NCI-H1105 treated with DMSO at 0.1 percent for 48 hours (cell line): ENCODE measurements at places on chromosomes 16 and 17.

GRCh38 chr16:88349153-88349902, 33.4 kb upstream of the ZNF469 start:
- DNase-seq, result no peak

DNA sequence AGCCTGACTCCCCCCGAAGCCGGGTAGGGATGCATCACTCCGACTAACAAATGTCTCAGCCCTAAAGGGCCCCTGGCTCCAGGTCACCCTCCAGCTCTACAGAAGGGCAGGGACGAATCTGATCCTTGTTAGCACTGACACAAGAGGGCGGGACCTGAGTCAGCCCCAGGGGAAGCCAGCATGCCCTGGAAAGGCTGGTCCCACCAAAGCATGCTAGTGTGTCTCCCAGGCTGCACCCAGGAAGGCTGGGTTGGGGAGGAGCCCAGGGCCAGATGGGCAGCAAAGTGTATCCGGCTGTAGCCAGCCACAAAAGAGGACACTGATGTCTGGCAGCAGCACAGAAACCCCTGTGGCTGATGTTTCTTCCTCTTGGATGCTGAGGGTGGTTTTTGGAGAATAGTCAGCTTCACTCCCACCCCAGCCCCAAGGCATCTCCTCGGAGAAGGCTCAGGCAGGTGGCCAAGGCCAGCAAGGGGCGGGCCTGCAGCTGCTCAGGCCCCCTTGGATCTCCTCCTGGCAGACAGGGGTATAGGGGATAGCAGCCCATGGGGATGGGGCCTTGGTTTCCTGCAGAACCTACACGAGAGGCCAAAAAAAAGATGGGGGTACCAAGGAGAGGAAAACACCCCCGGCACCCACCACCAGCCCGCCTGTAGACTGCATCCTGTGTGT, 11.0 kb downstream of the NATD1 start:
- no peak for DNase-seq

- no peak for DNase-seq
These were observed 88.6 kb downstream of the RPTOR start for GRCh38 chr17:80633207-80633606.

- DNase-seq, result no peak
These were observed 50.4 kb upstream of the HAS3 start for GRCh38 chr16:69055008-69055407.

GRCh38 chr16:74667255-74667700, 601 bp upstream of the RFWD3 start:
- no peak for DNase-seq
